Fibroblast of upper back skin (primary cell): ENCODE measurements at places on chromosomes 11 and 22.

DNA sequence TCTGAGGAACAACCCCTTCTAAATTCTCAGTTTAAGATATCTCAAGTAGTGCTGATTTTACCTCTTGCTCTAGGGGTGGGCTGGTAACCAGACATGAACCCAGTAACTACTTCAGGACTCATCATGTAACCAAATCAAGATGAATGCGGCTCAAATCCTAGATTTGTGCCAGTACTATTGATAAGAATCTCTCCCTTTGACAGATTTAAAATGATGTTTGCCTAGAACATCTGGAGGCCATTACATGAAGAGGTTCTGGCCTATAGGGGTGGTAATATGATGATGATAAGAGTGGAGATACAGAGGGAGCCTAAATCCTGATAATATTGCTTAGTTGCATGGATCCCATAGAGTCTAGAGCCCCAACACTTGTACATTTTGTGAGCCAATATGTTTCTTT, 672.6 kb upstream of the ANO5 start:
- no peak for DNase-seq

DNA sequence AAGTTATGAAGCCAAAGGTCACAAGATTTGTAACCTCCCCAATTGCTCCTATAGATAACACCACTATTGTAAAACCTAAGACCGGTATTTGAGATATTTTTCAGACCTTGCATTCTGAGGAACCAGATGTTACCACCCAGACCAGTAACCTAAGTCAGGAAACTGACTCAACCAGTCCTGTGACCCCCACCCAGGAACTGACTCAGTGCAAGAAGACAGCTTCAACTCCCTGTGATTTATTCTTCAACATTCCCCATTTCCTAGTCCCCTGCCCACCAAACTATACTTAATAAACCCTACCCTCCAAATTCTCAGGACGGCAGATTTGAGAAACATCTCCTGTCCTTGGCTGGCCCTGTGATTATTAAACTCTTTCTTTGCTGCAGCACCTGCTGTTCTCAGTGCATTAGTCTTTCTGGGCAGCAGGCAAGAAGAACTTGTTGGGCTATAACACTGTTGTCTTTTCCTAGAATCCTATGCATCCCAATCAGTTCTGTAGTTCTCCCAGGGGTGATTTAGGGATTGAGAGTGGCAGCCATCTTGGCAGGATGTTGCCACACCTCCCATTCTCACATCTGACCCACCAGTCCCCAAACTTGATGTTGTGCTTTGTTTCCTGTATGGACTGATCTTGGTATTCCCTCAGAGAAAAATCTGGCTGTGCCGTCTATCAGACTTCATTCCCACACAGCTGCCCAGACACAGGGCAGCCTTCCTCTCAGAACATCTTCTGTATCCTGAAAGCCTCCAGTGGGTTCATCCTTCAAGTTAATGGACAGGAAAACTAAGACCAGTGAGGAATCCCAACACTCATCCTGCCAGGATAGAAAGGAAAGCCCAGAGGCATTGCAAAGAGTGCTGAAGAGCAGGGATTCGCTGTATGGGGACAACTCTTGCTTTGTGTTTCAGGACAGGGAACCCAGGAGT, 104.0 kb downstream of the PDE2A start:
- DNase-seq = peak; percentile 81

DNA sequence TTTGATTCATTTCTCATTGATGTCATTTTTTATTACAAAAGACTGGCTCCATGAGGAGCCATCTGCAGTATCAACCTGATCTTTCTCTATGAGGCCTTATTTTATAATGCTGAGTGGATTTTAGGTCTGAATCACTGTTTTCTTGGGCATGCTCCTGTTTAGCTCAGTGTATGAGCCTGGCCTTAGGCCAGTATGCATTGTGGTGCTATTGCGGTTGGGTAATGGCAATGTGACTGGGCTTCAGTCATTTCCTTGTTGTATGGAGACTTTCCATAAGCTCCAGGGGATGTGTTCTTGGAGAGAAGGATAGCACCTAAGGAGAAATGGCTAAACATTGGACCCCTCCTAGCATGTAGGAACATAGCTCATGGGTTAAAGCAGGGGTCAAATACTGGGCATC, 293.2 kb downstream of the NELL1 start:
- peak; percentile 19 for DNase-seq

DNA sequence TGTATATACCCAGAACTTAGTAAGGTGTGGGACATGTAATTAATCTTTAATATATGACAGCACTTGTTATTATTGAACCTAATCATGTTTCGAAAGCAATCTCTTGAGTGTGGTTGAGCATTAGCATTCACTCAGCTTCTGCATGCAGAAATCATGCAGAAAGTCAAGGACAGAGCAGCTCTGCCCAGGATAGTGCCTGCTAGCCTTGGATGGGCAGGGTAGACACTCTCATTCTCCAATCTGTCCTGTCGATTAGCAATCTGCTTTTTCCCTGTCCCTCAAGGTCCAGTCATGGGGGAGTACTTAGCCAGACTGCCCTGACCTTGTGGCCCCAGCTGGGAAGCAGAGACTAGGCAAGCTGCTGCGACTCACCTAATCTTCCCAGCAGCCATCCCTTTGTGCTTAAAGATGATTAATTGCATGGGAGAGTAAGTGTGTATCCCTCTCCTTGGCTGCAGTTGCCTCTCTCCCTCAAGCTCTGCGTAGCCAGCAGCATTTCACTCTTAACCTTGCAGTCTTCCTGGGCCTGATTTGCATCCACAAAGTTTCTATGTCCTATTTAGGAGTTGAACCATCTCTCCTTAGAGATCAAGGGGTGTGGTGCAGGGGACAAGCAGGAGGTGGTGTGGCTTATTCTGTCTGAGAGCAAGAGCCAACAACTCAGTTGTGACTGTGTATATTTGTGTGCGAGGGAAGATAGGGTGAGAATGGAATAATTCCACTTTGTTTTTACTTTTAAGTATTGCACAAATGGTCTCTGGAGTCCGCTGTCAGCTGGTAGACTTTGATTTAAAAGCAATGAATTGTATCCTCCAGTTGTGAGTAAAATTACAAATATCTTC, 101.4 kb downstream of the FDX1 start:
- DNase-seq = no peak

- no peak for DNase-seq
These were observed 110.0 kb downstream of the KIAA1671 start for GRCh38 chr22:25062386-25063085.

DNA sequence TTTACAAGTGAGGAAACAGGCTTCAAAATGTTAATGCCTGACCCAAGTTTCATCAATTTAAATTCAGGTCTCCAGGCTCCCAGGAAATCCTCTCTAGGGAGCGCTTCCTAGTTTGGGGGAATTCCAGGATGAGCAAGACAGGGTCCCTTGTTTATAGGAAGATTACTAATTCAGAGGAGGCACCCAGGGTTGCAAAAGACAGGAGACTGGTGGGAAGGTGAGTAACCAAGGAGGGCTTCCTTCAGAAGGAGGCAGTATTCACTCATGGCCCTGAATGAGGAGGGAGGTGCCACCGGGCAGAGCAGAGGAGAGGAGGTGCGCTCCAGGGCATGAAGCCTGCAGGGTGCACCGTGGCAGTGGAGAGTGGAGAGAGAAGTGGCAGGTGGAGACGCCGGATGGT, 1.6 kb downstream of the TMEM132A start:
- no peak for DNase-seq

DNA sequence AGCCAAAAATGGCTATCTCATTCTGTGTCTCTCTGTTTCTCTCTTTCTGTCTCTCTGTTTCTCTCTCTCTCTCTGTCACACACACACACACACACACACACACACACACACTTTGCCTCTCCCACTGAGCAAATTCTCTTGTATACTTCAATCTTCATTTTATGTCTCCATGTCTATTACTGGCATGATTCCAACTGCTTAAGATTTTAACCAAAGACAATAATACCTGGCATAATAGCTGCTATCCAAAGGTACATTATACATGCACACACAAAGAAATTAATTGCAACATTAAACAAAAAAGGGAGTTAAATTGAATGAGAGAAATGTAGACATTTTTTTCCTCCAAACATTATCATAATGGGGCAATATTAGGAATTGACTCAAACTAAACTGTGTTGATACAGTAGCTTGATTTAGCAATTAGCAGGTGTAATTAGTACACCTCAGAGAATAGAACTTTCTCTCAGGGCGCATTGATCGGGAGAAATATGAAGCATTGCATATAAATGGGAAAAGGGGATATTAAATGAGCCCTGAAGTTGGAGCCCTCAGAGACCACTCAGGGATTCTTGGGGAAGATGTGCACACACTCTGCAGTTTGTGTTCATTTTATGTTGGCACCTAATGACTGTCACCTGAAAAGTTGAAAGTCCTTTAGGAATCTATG, 17.4 kb upstream of the SLC1A2 start:
- DNase-seq = no peak

DNA sequence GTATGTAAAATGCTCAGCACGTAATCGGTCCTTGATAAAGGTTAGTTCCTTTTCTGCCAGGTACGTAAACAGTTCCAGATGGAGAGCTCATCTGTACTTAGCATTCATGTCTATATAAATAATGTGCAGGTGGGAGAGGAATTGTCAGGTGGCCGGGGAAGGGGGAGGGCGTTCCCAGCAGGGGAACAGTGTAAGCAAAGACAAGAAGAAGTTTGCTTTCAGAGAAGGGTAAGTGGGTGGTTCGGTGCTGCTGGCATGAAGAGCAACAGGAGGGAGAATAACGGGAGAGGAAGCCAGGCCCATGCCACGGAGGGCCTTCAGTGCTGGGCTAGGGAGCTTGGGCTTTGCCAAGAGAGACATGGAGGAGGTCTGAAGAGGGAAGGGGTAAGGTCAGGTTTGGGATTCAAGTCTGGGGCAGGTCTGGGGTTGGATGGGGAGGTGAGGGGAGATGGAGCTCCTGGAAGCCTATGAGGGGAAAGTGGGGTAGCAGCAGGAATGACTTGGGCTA, 11.4 kb upstream of the WNT11 start:
- DNase-seq = no peak

- no peak for DNase-seq
These were observed 234.3 kb upstream of the POU2AF2 start for GRCh38 chr11:111011275-111011594.

- peak; percentile 35 for DNase-seq
These were observed 283.0 kb downstream of the DDX10 start for GRCh38 chr11:108947654-108948570.

DNA sequence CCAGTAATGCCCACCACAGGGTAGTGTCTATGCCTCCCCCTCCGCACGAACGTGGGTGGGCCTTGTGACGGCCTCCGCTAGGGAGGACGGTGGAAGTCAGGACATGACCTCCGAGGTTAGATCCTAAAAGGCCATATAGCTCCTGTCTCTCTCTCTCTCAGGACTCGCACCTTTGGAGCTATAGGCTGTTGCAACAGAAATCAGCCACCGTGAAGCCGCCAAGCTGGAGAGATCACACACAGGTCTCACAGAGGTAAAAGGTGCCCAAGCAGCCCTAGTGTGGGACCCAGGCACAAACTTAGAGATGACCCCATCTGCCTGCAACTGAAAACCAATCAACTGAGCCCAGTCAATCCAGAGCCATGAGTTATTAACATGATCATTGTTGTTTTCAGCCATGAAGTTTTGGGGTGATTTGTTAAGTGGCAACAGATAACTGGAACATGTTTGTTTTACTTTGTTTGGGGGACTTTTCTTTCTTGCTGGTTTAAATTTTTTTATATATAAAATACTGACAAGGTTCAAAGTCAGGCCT, 7.4 kb upstream of the NAP1L4 start:
- no peak for DNase-seq

DNA sequence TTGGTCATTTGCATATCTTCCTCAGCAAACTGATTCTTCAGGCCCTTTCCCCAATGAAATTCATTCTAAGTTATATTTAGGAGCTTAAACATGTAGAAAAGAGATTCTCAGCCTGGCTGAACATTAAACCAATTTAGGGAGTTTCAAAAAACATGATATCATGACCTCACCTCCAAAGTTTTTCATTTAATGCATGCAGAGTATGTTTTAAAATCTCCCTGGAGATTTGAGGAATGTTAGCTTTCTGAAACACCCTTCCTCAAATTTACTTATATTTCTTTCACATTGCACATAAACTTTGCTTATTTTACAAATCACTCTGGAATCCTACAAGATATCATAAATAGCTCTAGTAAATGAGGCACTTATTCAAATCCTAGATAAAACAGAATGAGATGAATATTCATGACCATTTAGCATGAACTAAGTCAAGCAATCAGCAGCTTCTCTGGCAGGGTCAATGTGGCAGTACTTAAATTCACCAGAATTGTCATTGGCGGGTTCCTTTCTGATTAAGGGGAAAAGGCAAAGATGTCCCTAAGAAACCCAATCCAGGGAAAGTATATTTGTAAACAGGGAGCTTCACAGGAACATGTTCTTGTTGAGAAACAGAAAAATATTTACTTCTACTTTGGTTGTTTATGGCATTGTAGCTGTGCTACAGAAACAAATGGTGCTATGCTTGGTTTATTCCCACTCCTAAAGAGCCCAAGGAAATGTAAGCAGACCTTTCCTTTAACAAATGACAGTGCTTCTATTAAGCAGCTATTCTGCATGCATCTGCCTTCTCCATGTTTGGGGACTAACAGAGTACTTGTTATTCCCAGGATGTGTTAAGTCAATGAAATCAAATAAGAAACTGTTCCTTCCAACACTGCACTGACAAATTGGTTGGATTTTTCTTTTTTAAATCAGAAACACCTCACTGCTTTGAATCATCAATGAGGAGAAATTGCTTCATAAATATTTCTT, 162.3 kb downstream of the C11orf87 start:
- peak; percentile 50 for DNase-seq

- DNase-seq = no peak
These were observed 5.1 kb downstream of the INSC start for GRCh38 chr11:15119826-15120225.

DNA sequence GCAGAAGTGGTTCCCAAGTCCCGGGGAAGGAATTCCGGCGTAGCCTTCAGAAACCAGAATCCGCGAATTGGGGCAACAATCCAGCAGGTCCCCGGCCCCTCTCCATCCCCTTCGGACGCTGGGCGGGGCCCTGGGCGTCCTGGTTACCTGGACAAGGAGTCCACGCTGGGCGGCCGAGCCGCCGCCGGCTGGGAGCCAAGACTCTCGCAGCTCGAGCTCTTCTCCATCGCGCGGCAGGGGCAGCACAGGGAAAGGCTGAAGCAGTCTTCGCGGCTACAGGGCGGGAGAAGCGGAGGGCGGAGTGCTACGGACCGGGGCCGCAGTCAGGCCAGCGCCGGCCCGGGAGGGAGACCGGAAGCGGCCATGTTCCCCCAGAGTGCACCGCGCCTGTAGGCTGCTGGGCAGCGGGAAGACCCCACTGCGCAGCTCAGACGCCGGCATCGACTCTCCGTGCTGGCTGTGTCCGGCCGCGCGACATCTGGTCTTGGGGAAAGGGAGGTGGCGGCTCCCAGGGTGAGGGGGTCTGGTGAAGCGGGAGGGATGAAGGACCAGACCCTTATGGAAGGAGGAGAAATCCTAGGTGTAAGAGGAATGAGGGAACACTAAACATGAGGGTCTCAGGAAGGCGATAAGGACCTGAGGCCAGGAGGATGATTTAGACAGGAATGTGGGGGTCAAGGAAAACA, at the start of gene MTMR2:
TSS of gene MTMR2 (minus strand) at position 380 of the 686 bp plus-strand sequence. CDS start at position 227, 153 bp downstream.
- peak; percentile 68 for DNase-seq
